ENCODE measurements at places on chromosomes 12 and 14.

- no peak for DNase-seq
Measured at GRCh38 chr12:108629824-108630476, 3.7 kb downstream of the SELPLG start.

GRCh38 chr12:56346675-56347074, 8.0 kb downstream of the IL23A start:
- no peak for DNase-seq

DNA sequence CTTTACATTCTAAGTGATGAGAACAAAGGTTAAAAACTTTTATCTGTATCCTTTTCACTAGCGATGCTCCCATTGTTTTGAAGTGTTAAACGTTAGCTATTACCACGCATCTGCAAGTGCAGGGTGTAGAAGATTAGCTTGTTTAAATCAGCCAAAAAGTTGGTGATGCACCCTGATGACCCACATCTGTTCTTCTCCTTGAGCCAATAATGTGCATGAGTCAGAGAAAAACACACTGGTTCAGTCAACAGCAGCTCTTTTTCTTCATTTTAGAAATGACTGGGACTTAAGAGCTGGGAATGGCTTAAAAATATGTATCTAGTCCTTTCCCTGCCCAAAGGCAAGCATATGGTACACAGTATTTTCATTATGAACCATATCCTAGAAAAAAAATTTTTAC, 323.5 kb upstream of the PDE3A start:
- DNase-seq: no peak

GRCh38 chr12:53391724-53392123, 11.7 kb downstream of the SP1 start:
- DNase-seq: no peak

DNA sequence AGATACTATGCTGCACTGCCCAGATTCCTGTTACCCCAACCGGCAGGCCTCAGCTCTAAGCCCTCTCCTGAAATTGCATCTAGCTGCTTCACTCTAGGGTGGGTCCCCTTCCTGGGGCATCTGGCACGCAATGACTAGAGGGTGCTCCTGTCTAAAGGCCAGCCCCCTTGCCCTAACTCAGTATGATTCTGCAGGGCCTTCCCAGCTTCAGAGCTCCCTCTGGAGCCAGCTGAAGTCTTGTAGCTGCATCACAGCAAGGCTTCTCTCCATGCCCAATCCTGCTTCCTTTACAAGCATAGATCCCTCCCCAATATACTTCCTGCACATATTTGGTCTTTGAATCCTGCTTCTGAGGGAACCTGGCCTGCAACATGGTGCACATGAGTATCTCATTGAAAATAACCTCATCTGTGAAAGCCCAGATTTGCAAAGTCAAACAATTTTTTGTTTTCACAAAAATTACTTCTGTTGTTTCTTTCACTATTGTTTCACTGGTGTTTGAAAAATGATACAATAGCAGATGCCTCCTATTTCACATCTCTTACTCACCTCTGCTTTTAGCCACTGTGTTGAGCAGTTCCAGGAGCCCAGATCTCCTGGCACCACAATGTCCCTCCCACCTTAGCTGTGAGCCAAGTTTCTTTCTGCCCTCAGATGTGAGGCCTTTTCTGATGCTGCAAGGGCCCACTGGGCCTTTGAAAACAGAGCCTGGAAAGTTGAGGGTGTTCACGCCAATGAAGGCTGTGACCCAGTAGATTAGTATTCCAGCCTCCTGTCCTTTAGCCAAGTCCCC, 169.5 kb upstream of the EGLN3 start:
- no peak for DNase-seq

- no peak for DNase-seq
Measured at GRCh38 chr12:95116773-95117172, 43.4 kb upstream of the NR2C1 start.

- no peak for DNase-seq
Measured at GRCh38 chr12:3809357-3810015, 56.6 kb upstream of the CRACR2A start.

DNA sequence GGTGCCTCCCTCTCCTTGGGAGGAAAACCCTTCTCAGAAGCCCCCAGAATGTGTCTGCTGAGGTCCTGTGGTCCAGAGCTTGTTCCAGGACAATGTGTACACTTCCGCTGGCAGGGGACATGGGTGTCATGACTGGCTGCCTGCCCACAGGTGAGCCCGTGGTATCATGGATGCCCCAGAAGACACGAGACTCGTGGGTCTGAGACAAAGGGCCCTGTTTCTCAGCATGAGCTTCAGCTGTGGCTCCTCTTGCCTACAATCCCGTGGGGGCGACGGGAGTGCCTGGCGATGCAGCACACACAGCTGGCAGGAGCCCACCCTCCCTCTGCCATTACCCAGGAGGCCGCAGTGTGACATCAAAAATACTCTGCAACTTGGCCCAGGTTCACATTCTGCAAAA, 7.0 kb downstream of the TMEM121 start:
- DNase-seq: no peak

- no peak for DNase-seq
Measured at GRCh38 chr14:77804592-77804991, 4.7 kb downstream of the ADCK1 start.

DNA sequence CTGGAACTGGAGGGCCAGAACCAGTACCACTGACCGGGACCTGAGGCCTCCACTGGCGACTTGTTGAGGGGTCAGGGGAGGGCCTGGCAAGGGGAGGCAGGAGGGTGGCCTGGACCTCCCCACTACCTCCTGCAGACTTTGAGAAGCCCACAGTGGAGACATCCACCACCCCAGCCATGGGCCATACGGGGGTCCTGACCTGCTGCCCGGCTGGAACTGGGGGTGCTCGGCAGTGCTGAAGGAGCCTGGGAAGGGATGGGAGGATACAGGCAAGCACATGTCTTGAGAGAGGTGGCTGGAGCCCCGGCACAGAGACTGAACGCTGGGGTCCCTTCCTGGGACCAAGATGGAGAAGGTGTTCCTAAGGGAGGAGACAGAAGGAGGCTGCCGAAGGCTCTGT, 14.3 kb downstream of the NGB start:
- no peak for DNase-seq

DNA sequence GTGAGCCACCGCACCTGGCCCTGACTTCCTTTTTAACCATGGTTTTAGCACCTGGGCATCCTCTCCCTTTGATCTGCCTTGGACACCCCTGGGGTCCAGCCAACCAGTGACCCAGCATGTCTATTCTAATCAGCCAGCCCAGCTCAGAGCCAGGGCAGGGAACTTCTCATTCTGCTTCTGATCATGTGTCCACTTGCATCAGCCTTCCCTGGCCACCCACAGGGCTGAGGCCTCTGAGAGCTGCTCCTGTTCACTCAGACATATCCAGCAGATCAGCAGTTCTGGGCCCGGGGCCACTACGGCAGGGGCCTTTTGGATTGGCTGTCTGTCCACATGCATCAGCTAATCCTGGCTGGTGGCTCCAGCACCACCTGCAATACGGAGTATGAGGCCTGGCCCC, 117.9 kb upstream of the MAP1LC3B2 start:
- DNase-seq: no peak

GRCh38 chr14:80615831-80616230, 325.7 kb downstream of the CEP128 start:
- no peak for DNase-seq

GRCh38 chr14:29391231-29391630, 536.4 kb downstream of the PRKD1 start:
- no peak for DNase-seq

GRCh38 chr12:31519511-31519910, 71.4 kb downstream of the DENND5B start:
- no peak for DNase-seq

GRCh38 chr12:27919671-27920235, 52.8 kb downstream of the PTHLH start:
- no peak for DNase-seq

GRCh38 chr12:99045158-99045557, 400.1 kb downstream of the APAF1 start:
- no peak for DNase-seq

DNA sequence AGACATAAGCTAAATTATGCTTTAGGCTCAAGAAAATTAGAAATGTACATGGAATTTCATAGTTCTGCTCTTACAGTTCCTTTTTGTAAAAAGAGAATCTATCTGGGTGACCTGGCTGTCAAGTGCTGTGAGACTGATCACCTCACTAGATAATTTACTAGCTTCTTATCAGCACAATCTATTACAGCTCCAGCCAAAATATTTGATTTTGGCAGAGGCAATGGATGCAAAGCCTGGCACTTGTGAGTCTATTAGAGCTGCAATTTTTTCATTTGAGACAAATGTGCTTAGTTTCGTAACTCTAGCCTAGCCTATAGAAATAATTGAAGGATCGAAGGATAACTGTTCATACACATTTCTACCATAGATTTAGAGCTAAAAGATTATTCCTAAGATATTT, 927.5 kb downstream of the SLC6A15 start:
- DNase-seq: no peak

- no peak for DNase-seq
Measured at GRCh38 chr12:40819436-40820108, 127.3 kb downstream of the CNTN1 start.

GRCh38 chr14:99246536-99247097, 25.4 kb downstream of the BCL11B start:
- no peak for DNase-seq

DNA sequence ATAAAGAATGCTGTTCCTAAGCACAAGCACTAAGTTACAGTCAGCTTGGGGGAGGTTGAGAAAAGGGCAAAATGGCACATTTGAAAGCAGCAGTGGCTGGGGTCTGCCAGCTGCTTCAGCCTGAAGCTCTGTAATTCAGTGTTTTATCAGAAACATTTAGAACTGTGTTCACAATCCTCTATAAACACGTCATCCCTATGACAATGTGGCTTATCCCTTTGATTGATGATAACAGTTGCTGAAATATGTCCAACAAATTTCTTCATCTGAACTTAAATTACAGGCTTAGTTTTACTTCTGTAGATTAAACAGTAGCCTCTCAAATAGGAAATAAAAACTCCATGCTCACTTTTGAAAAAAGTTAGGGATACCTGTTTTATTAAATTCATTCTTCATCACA, 108.8 kb downstream of the VEZT start:
- no peak for DNase-seq

GRCh38 chr14:101359221-101360053, 201.9 kb upstream of the DIO3 start:
- no peak for DNase-seq

DNA sequence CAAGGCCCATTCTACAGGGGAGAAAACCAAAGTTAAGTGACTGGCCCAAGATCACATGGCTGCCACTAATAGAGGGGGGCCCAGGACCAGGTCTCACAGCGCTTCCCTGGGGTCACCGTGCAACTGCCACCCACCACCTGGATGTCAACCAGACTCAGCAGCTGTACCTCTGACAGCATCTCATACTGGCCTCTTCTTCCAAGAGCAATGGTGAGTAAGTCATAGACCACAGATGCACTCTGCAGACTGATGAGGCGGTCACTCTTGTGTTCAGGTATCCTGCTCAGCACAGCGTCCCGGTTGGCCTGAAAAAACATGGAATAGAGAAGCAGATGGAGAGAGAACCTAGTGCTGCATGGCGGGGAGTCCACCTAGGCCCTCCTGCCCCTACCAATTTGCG, 139.9 kb downstream of the TTC7B start:
- DNase-seq: no peak

- no peak for DNase-seq
Measured at GRCh38 chr12:107282628-107283027, 189.3 kb upstream of the CRY1 start.

DNA sequence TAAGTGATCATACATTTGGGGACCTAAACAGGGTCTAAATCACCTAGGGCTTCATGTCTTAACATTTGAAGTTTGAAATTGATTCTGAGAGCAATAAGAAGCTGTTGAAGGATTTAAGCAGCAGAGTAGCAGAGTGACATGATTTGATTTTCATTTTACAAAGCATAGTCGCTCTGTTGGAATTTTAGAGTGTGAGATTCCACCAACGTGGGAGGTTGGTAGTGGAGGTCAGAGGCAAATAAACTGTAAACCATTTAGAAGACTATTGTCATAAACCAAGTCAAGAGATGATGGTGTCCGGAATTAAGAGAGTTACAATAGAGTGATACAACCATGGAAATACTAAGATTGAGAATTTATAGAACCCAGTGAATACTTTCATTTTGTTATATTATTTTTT, 52.7 kb upstream of the ZDHHC17 start:
- no peak for DNase-seq

DNA sequence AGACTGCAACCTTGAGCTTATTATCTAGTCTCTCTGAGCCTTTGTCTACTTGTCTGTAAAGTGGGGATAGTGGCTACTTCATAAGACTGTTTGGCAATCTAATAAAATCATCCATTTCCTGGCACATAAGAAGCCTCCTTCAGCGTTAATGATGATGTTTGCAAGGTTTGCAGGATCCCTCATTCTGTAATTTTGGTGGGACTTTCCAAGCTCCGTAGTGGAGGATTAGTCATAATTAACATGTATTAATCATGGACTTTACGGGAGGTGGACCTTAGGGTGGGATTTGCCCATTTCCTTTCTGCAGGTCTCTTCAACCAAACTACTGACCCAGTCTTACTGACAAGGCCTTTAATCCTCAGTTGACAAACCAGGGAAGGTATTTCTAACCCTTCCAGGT, 66.2 kb downstream of the NTF3 start:
- DNase-seq: no peak

DNA sequence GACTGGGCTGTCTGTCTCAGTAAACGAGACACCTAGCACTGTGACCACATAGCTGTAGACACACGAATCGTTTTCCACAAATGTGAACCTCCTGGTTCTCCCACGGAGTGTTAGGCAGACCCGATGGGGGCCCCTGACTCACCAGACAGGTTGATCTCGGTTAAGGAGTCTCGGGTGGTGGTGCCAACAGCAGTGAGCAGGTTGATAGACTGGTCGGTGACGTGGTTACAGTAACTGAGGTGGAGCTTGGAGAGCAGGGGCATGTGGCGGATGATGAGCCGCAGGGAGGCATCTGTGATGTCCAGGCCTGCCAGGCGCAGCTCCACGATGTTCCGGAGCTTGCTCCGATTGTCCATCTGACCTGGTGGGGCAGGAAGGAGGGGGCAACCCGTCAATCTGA, 39.8 kb downstream of the RNF34 start:
- no peak for DNase-seq

- DNase-seq: no peak
Measured at GRCh38 chr14:81401420-81402122, 1.4 kb upstream of the STON2 start.
